ENCODE measurements at places on chromosomes 13 and 19. TPM values are rescaled to one million over a fixed set of nuclear protein-coding genes. Genes with fewer than 3 reads are reported as not detected.

The C1QTNF9B gene
- total RNA-seq = not detected

The COMP gene
- total RNA-seq = not detected

The OR7C1 gene
- not detected for total RNA-seq

The ERVV-1 gene
- total RNA-seq = not detected

The LYL1 gene
- 0.63 TPM for total RNA-seq

The ZNF845 gene
- 4.4 TPM for total RNA-seq

The PRKD2 gene
- total RNA-seq = 27.9 TPM

The JSRP1 gene
- total RNA-seq = not detected

Data from airway epithelial cell (primary cell).